NCI-H1105 (cell line): ENCODE measurements at places on chromosomes 3 and 15.

DNA sequence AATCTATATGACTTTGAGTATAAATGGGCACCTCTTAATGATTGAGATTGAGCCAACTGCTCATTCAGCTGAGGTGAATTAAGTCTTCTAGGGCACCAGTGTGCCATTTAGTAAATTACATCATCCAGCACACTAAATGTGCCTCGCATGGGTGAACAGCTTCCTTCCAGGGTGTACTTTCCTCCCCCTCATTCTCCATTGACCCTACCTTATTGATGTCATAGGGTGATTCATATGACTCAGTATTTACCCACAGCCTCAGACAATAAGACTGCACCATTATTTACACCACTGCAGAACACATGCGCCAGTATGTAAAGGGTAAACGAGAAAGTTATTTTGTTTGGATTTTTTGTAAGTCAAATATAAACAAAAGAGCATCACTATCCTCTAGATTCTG lies 185.2 kb upstream of the ARL6 start:
- peak; percentile 65 for DNase-seq

GRCh38 chr3:35257641-35258040 lies 381.7 kb upstream of the ARPP21 start:
- DNase-seq = no peak

- DNase-seq = no peak
Observed at GRCh38 chr15:83784975-83785374, 131.1 kb downstream of the ADAMTSL3 start.

GRCh38 chr15:39434163-39434562 lies 146.7 kb upstream of the THBS1 start:
- DNase-seq = no peak

DNA sequence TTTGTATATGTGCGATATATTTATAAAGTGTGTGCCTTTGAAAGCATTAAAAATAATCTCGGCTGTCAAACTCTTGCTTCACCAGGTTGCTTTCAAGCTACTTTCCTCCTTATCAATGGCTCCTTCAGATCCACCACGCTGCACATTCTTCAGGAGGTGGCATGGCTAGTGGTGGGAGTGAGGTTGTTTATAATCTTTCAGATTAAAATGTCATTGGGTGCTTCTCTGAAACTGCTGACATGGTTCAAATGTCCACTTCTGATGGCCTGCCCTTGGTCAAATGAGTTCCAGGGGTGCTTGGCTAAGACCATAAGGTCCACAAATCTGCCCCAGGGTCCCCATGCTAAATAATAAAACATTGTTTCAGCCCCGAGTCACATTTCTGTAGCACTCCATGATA lies 36.7 kb downstream of the ARHGAP31 start:
- no peak for DNase-seq

DNA sequence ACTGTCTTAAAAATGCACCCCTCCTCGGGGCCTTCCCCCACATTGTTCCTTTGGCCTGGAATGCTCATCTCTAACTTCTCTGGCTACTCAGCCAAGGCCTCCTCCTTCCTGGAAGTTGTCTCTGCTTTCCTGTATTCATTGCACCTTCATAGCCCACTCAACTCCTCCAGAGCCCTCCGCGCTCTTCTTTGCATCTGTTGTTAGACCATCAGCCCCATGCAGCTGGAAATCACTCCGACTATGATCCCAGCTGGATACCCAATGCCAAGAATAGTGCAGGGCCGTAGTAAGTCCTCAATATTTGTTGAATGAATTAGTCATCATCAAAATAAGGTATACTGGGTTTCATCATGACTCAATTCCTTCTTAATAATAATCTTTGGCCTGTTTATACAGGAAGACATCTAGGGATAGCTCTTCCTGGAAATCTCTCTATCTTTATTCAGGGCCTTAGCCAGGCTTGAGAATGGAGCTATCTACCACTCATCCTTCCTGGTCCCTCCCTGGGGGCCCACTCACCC lies 112.7 kb downstream of the SYNPR start:
- no peak for DNase-seq

GRCh38 chr15:92017882-92018534 lies 164.5 kb downstream of the SLCO3A1 start:
- no peak for DNase-seq

GRCh38 chr3:193040836-193041672 lies 123.4 kb upstream of the MB21D2 start:
- DNase-seq = peak; percentile 71

GRCh38 chr15:83300826-83301225 lies 16.4 kb upstream of the BNC1 start:
- DNase-seq = no peak

DNA sequence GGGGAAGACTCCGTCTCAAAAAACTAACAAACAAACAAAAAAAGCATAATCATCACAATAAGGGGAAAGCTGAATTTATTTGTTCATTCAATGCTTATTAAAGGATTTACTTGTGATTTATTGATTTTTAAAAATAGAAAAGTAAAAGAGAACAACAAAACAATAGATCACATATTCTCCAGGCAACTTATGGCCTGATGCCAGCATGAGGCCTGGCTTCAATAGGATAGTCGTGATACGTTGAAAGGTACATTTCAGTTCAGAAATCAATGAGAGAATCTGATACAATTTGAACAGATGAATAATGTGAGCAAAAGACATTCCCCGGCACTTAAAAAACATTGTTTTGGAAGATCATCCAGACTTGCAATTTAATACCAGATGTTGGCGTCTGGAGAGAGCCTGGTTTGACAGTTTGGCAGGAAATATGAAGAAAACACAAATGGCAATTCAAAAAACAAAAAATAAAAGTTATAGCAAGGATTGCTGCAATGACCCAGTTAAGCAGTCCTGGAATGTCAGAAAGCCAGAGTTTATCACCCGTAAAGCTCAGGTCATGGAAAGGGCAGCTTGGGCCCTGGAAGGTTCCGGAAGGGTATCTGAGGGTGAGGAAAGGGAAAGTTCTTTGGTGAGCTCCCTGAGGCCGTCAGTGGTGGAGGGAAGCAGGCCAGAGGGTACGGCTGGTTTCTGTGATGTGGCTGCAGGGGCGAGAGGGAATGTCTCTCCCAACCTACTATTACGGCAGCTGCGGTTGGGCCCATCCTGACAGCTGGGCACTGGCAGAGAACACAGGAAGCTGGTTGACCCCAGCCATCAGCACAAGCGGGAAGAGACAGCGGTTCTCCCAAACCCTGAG lies 230.2 kb upstream of the HES1 start:
- DNase-seq = no peak

- no peak for DNase-seq
Observed at GRCh38 chr3:69690-70089, 126.9 kb upstream of the CHL1 start.

DNA sequence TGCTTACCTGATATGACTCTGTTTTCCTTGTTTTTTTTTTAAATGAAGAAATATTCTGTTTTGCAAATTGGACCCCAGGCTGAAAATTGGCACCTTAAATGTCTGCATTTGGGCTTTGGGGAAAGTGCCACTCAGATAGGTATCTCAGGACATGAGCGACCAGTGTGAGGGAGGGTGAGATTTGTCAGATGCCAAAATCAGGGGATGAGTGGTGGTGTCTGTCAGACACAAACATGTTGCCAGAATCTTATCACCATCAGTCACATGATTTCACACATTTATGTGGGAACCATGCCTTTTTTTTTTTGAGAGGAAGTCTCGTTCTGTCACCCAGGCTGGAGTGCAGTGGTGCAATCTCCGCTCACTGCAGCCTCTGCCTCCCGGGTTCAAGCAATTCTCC lies 75.6 kb upstream of the OSBPL11 start:
- DNase-seq = no peak

GRCh38 chr15:71761649-71762048 lies 48.7 kb upstream of the NR2E3 start:
- no peak for DNase-seq

DNA sequence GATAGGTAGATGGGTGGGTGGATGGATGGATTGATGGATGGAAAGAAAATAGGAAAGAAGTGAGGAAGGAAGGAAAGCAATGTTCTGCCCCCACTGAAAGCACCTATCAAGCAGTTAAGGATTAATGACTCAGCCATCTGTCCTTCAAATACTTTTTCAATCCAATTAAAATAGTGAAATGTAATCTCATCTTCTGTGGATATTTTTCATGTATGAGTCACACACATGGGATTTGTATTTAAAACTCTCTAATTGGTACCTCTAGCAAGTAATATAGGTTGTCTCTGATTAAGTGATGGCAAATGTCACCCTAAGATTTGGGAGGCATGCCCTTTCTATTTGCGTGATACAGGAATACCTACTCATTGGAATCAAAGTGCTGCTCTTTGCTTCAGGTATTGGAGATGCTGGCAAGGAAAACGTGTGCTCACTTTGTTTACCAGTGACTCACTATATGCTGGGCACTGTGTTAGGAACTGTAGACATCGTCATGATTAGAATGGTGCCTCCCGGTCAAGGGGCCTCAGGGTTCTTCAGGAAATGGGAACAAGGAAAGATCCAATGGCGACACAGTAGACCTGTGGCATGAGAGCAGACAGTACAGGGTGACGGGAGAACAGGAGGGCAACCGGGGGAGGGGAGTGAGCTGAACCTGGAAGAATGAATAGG lies 230.1 kb downstream of the CLSTN2 start:
- no peak for DNase-seq

DNA sequence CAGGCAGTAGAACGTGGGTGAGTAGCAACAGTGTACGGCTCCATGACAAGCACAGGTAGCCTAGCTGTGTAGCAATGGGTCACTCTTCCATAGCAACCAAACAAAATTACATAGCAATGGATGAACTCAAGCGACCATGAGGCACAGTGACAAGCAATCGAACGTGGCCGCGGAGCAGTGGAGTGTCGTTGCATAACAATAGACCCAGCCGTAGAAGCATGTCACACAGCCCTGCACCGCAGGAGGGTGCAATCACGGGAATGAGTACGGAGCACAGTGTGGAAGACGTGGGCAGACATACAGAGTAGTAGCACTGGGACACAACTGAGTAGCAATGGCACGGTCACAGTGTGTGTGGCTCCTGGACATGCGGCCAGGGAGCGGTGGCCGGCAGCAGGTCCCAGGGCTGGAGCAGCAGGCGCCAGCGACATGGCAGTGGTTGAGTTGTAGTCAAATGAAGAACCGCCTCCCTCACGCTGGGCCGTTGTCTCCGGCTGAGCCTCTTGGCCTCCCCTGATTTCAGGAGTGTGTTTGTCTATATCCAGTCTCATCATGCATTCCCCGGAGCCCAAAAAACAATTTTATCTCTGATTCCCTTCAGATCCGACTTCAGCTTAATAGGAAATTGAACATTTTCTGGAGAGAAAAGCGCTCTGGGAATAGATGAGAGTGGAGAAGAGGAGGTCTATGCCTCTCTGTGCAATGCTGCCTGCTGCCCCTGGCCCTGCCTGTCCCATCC lies 64.1 kb downstream of the CCDC33 start:
- no peak for DNase-seq

DNA sequence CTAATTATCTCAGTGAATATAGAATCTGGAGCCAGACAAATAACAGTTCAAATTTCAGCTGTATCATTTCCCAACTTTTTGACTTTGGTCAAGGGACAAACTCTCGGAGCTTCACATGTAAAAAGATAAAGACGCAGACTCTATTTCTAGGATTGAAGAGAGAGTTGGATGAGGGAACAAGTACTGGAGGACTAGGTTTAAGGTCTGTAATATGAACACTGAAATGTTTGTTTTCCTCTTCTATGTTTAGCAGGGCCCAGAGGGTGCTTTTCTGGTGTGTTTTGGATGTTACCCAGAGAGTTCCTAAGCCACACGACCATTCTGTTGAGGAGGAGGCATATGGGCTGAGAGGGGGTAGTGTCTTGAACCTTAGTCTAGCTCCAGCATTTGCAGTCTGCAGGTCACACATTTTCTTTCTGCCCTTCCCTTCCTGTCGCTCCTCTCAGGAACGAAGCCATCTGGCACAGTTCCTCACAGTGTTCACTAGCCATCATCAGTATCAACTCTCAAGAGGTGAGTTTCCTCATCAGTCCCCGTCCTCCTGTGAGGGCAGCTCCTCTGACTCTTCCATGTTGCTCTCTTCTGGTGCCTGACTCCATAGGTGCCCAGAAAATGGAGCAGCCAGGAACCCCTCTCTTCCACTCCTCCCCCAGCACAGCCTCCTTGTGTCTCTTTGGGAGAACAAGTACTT lies 250.1 kb downstream of the SQOR start:
- no peak for DNase-seq

DNA sequence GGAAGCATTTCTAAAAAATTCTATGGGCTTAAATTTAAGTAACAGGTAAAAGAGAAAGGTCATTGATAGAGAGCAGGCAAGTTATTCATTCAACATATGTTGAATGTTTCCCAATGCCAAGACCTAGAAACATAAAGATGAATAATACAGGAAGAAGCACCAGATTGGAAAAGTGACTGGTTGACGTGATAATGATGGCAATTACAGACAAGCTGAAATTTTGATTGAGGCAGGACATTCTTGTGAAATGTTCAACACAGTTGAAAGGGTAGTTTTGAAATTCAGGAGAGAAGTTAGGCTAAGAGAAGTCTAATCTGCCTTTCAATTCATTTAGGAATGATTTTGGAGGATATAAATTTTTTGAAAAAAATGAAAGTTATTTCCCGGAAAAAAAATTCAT lies 536.3 kb upstream of the NAALADL2 start:
- DNase-seq = no peak

DNA sequence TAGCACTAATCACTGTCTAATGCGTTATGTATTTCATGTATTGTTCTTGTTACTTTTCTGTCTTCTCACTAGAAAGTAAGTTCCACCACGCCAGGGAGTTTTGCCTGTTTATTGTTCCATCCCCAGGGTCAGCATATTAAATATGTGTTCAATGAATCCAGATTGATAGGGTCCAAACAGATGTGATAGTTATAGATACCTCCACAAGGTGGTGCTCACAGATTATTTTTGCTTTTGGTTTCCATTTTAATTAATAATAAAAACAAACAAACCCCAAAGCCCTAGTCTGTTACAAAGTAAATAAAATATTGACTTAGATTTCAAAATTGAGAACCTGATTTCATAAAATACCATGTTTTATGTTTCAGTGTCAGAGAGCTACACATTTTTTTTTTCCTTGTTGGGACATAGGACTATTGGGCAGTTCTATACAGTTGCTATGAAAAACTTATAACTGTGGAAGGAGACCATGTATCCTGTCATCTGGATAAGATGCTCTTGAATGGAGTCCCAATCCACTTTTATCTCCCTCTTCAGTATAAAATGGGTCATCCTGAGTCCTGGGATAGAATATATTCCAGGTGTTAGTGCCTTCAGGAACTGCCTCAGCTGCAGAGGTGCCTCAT lies 12.4 kb downstream of the OTOL1 start:
- peak; percentile 22 for DNase-seq

DNA sequence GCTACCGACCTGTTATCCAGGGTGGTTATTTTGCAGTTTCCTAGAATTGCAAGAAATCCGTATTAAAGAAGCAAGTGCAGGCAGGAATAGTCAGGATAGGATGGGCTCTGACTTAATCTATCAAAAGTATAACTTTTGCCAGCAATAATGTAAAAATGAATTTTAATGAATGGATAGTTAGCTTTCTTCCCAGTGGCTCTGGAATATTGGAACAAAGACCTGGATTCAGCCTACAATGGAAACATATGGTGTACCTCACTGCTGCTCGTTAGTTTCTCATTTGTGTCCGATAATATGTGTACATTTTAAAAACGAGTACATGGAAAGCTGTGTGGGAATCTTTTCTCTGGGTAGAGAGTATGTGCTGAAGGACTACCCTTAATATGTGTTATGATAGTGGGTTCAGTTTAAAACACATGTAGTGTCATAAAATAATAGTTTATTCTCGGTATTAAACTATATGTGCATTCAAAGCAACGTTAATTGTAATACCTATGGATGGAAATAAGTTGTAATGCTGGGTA lies 805 bp downstream of the SERPINI1 start:
- DNase-seq = no peak

GRCh38 chr3:26012241-26012745 lies 222.4 kb downstream of the OXSM start:
- DNase-seq = no peak

- DNase-seq = no peak
Observed at GRCh38 chr3:47291158-47291753, 8.5 kb downstream of the KLHL18 start.
